DND-41 (cell line): ENCODE measurements at places on chromosomes 4 and X.

DNA sequence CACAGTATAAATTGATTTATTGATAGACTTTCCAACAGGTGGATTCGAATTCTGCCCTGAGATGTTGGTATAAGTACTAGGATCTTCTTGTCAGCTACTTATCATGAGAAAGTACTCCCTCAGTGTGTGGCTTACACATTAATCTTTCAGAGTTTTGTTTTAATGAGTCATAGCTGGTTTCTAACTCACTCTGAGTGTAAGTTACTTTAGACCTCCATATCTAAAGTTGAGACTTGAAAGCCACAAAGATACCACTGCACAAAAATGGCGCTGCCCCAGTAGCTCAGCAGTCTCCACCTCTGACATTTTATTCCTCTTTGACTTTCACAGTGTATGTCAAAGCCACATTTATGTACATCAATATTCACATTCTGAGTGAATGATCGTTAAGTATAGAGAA, 318.5 kb downstream of the ARAP2 start:
- DNase-seq: no peak

- DNase-seq: no peak
Observed at GRCh38 chr4:152068866-152069265, 308.1 kb upstream of the GATB start.

DNA sequence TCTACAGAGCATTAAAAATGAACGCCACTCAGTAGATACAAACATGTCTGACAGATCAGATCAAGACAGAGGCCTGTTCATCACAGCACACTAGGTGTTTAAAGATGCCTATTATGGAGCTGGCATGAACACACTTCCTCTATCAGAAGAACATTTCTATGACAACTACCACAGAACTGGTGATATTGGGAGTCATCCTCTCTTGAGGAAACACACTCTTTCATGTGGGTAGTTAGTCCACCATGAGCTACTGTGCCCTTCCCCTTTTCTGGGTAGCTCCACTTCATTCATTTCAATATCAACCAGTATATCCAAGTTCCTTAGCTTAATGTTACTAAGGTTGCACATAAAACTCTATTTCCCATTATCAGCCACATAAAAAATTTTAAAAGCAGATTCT, 46.7 kb downstream of the MAOB start:
- DNase-seq: no peak

DNA sequence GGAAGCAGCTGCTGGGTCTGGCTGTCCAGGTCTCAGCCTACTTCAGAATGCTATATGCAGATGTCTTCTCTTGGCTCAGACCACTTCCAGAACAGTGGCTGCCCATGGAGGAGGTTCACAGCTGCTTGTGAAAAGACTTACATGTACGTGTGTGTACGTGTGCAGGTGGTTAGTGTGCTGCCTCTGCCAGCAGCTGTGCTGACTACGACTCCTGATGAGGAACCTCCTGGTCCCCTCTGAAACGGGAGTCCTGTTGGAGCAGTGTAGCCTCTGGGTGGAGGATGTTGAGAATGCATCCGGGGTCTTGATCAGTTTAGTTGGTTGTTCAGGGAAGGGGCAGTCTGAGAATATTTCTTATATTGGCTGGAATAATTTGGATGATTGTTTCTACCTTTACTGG, 155.9 kb upstream of the WDR1 start:
- DNase-seq: peak; percentile 12

DNA sequence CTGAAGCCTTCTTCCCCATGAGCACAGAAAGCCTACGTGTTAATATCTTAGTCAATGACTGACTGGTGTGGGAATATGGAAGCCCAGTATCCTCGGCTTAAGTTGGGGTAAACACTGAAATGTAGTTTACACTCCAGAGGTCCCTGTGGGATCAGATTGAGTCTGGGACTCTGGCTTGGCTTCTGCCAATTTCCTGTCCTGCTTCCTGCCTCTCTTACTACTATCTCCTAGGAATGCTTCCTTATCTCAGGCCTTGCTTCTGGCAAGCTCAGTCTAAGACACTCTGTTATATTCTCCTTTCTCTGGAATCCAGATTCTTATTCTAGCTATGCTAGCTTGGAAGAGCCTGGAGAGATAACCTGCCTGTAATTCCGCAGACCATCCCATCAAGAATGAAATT, 174.0 kb upstream of the LDB2 start:
- DNase-seq: no peak

- no peak for DNase-seq
Observed at GRCh38 chr4:161321706-161322105, 842.1 kb downstream of the FSTL5 start.
